ENCODE measurements at places on chromosomes 4 and X.

GRCh38 chrX:38632516-38632915, 71.2 kb downstream of the TSPAN7 start:
- DNase-seq, result no peak

GRCh38 chrX:90883479-90883878, 551.2 kb upstream of the PABPC5 start:
- no peak for DNase-seq

DNA sequence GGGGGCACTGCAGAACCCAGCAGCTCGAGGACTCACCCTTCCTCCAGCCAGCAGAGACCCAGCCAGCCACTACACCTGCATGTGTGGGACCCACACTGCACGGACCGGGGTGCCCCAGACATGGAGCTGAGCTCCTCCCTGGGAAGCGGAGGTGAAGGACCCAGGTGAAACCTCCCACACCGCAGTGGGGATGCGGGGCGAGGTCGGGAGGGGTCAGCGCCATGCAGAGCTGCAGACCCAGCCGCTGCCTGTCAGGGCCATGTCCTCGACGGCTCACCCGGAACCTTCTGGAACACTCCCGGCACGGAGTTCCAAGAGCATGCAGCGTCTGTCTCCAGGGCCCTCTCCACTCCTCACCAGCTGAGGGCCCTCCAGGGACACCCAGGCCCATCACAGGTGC, 42.6 kb downstream of the GAK start:
- no peak for DNase-seq

GRCh38 chr4:48047421-48047844, 30.9 kb downstream of the NIPAL1 start:
- DNase-seq, result no peak

- no peak for DNase-seq
Measured at GRCh38 chrX:130704053-130705038, 198.7 kb downstream of the ENOX2 start.

GRCh38 chrX:21014326-21014725, 359.9 kb upstream of the CNKSR2 start:
- no peak for DNase-seq

DNA sequence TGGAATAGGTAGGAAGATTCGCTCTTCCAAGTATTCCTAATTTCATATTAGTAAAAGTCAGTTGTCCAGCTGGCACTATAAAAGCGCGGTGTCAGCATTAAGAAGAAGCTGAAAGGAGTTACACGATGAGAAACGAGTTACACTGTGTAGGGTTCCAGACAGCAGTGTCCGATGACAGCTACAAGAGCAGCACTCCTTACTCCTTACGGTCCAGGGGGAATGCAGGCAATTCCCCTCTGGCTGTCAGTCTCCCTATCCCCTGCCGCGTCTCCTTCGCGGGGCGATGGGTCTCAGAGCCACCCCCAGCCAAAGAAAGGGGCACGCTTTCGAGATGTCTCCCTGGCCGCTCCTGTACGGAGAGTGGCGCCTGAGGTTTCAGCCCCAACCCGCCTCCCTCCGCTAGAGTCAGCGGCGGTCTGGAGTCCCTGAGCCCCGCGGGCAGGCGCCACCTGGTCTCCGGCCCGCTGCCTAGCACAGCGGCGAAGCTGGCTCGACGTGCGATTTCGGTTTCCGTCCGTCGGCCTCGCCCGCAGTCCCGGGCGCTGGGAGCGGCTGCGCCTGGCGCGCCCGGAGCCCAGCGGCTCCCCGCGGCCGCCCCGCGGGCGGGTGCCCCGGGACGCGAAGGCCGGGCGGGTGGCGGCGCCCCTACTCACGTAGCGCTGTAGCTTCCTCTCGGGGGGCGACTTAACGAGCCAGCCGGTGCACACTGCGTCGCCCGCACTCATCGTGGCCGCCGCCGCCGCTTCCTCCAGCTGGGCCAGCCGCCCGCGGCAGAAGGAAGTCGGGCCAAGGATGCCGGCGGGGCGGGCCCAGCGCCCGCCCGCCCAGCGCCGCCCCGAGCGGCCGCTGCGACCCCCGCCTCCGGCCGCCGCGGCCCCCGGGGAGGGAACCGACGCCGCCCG, at the start of gene GAB3:
Gene GAB3, minus strand, starts transcription at position 777 of the 902 bp plus-strand sequence. Its CDS starts 52 bp downstream, at position 725.
- DNase-seq, result no peak

GRCh38 chrX:75421688-75422230, 101.1 kb downstream of the ZDHHC15 start:
- DNase-seq, result no peak

DNA sequence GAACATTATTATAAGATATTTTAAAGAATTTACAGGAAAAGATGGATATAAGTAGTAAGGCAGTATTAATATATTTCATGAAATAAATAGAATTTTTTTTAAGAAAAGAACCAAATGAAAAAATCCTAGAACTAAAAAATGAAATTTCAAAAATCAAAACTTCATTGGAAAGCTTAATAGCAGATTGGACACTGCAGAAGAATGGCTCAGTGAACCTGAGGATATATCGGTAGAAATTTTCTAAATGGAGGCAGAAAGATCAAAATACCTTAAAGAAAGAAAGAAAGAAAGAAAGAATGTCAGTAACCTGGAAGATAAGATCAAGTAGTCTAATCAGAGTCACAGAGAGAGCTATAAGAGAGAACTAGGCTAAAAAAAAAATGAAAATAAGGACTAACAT, 21.3 kb upstream of the FAM13A start:
- no peak for DNase-seq

- DNase-seq, result no peak
Measured at GRCh38 chrX:10166731-10167151, 10.0 kb downstream of the CLCN4 start.

GRCh38 chrX:38500866-38501265, 60.5 kb upstream of the TSPAN7 start:
- DNase-seq, result no peak

DNA sequence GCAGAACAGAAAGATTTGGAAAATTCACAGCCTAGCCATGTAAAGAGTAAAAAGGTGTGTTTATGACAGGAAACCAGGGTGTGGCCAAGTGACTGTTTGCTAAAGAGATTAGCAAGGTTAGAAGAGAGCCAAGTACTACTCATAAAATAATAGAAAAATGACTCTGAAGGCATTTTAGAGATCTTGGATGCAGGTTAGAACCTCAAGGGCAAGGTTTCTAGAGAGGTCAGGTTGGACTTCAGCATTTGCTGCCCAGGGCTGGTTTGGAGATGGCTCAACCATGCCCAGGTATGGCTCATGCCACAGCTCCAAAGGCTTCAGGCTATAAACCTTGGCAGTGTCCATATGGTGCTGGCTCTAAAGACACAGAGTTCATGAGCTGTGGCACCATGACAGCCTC, 40.6 kb upstream of the ADGRA3 start:
- DNase-seq, result no peak

DNA sequence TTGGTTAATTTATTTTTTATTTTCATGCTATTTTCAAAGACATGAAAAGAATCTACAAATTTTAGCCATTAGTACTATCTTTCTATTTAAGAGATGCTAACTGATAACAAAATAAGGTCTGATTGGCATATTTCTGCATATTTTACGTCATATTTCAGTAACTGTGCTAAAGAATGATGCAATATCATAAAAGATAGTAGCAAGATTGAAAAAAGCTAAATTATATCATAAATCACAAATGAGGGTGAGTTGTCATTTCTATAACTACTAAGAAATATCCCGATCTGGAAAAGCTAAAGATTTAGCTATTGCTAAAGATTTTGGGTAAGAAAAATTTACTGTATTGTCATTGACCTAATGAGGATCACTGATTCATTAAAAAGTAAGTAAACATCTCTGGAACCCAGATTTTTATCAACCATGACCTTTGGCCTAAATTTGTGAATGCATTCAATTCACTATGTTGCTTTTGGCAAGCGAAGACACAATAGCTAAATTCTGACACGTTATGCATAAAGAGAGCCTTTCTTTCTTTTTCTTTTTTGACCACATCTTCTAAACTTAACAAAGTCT, 103.6 kb downstream of the HPGD start:
- no peak for DNase-seq

- DNase-seq, result no peak
Measured at GRCh38 chrX:135463937-135464336, 42.2 kb downstream of the SMIM10L2A start.

DNA sequence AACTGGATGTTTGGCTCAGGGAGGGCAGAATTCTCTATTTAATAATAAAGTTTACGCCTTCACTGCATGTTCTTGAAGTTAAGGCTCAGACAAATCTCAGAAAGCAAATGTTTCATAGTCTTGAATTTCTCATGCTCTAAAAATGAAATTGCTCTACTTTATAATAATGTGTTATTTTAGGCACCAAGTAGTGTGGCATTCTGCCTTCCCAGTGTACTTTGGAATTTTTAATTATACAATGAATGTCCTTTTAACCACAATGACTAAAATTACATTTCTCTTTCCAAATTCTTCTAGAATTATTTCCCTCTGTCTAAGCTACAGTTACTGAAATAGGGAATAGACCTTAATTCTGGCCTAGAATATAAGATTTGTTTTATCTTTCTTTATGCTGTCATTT, 97.9 kb upstream of the PDE5A start:
- no peak for DNase-seq

DNA sequence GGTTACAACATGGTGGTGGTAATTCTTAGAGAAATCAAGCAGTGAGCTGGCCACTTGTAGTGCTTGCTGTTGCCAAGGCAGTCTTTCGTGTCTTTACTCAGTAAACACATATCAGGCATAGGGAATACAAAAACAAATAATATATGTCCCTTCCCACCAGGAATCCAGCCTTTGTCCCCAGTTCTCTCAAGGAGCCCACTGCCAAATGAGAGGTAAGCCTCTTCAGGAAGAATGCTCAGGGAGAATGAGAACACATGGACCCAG, 421 bp upstream of the PLAC1 start:
- no peak for DNase-seq

- no peak for DNase-seq
Measured at GRCh38 chr4:174255786-174256185, 27.7 kb downstream of the FBXO8 start.

DNA sequence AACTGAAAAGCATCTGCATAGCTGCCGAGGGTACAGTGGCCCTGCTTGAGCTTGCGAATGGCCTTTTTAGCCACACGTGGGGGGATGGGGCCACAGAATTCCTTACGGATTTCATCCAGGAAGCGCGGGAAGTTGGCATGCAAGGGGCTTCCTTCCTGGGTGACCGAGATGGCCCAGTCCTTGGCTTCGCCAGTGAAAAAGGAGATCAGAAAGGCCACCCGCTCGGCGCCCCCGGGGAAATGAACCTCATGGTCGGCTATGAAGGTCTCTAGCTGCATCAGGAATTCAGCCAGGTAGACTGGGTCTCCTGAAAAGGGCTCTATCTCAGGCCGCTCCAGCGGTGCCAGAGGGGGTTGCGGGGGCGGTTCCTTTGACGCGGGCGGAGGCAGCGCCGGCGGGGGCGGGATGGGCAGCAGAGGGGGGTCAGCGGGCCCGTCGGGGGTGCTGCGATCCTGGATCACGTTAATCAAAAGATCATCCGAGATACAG, 909 bp downstream of the RTL5 start:
- no peak for DNase-seq

GRCh38 chrX:11381464-11381863, 88.3 kb downstream of the AMELX start:
- DNase-seq, result no peak

- no peak for DNase-seq
Measured at GRCh38 chr4:123104310-123105025, 182.1 kb upstream of the NUDT6 start.

DNA sequence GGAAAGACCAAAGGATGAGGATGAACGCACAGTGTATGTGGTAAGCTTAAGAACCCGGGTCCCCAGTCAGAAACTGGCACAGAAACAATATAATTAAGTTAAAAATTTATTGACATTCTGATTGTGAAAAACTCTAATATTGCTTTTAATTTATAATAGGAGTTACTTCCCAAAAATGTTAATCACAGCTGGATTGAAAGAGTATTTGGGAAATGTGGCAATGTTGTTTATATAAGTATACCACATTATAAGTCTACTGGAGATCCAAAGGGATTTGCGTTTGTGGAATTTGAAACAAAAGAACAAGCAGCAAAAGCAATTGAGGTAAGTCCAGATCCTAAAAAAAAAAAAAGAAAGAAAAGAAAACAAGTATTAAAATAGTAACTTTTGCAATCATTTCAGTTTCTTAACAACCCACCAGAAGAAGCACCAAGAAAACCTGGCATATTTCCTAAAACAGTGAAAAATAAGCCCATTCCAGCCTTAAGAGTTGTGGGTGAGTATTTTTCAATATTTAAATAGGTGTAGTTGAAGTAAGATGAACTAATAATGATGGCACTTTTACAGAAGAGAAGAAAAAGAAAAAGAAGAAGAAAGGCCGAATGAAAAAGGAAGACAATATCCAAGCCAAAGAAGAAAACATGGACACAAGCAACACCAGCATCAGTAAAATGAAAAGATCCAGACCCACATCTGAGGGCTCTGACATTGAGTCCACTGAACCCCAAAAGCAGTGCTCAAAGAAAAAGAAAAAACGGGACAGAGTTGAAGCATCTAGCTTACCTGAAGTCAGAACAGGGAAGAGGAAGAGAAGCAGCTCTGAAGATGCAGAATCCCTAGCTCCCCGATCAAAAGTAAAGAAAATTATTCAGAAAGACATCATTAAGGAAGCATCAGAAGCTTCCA, 9.9 kb downstream of the LARP7 start:
- DNase-seq, result no peak

- DNase-seq, result no peak
Measured at GRCh38 chr4:101807351-101807750, 16.8 kb downstream of the BANK1 start.

GRCh38 chrX:70039758-70040157, 10.0 kb downstream of the AWAT2 start:
- no peak for DNase-seq

- no peak for DNase-seq
Measured at GRCh38 chr4:38612646-38613414, 51.2 kb upstream of the KLF3 start.

GRCh38 chr4:22407361-22407760, 108.5 kb downstream of the ADGRA3 start:
- DNase-seq, result no peak

- DNase-seq, result no peak
Measured at GRCh38 chrX:37847733-37848197, 394 bp upstream of the DYNLT3 start.

GRCh38 chr4:19178835-19179234, 1072.9 kb upstream of the SLIT2 start:
- no peak for DNase-seq

GRCh38 chr4:52894443-52894842, 32.3 kb downstream of the RASL11B start:
- no peak for DNase-seq

- no peak for DNase-seq
Measured at GRCh38 chrX:140733766-140734342, 24.3 kb downstream of the LINC00632 start.

GRCh38 chrX:107565015-107565414, 63.3 kb upstream of the PRPS1 start:
- no peak for DNase-seq

- peak; percentile 64 for DNase-seq
Measured at GRCh38 chr4:1991596-1992434, 17.0 kb downstream of the NELFA start.

DNA sequence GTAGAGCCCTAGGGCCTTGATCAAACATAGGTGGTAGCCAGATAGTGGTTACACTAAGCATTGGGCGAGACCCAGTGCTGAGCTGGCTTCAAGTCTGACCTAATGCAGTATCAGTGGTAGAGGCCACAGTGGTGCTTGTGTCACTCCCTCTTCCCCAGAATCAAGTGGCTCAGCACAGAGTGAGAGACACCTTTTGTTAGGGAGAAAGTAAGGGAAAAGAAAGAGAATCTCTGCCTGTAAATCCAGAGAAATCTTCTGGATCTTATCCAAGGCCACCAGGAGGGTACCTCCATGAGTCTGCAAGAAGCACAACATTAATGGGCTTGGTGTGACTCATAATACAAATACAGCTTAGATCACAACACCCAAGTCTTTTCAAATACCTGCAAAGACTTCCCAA, 117.7 kb upstream of the SLC6A14 start:
- DNase-seq, result no peak
